LHCN-M2 (cell line): ENCODE measurements at places on chromosomes 1 and 21. TPM values are rescaled to one million over a fixed set of nuclear protein-coding genes. Genes with fewer than 3 reads are reported as not detected.

- DNase-seq: no peak
These were observed 36.5 kb upstream of the BARHL2 start for GRCh38 chr1:90753556-90753955.

DNA sequence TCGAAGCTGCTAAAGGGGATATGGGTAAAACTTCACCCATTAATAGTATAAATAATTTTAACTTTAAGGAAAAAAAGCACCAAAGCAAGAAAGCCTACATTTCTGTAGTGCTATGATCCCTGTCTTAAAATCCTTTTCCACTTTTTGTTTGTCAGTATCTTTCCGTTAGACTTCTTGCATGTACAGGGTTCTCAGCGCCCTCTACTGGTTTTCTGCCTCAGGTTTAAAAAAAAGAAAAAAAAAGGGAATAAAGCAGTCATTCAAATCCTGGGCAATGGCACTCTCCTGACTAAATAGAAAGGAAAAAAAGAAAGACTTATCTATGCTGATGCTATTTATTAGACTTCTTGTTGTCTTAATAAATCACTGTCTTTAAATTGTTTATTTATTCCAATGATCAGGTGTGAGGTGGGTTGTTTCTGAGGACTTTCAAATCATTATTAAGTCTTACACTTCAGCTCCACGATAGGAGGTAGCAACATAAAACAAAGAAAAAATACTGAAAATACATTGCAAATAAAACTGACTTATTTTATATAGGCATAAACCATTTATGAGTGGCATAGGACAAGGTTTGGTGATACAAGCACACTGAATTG is 475.4 kb upstream of the NR5A2 start:
- peak; percentile 71 for DNase-seq

DNA sequence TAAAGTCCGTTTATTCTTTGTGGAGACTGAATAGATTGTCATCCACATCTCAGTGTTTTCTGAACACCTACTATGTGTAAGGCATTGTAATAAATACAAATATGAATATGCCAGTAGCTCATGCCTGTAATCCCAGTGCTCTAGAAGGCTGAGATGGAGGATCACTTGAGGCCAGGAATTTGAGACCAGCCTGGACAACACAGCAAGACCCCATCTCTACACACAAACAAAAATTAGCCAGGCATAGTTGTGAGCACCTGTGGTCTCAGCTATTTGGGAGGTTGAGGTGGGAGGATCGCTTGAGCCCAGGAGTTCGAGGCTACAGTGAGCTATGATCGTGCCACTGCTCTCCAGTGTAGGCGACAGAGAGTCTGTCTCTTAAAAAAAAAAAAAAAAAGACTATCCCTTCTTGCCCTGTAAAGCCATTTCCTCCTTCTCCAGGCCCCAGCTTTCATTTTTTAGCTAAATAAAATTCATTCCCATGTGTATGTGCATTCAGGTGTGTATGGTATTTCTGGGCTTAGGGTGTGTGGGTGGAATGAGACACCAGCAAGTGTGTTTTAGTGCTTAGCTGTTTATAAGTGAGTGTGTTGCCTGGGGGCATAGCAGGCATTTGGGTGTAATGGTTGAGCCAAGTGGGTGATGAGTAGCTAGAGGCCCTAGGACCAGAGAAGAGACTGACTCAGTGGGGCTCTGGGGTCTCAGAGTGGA is 7.8 kb downstream of the CELSR2 start:
- no peak for DNase-seq

DNA sequence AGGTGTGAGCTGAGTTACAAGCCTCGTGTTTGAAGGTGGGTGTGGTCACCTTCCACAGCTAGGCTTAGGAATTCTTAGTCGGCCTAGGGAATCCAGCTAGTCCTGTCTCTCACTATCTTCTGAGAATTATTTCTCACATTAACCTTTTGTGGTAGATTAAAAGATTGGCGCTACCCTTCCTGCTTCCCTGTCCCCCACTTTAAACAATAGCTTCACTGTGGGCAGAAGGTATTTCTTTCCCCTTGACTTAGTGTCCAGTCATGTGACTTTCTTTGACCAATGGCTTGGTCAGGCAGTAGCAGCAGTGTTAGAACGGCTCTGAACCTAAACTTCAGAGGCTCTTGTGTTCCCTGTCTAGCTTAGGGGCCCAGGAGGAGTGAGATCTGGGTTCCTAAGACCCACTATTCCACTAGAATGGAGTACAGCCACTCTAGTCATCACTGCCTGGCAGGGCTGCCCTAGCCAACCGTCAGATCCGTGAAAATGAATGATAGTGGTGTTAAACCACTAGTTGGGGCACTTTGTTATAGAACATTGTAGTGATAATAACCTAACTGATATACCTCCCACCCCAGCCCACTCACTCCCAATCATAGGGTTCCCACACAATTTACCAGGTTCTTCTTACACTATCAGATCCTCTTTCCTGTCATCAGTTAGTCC is 13.9 kb upstream of the C1orf141 start:
- DNase-seq: no peak

- DNase-seq: peak; percentile 72
These were observed 359.8 kb downstream of the LTN1 start for GRCh38 chr21:28632755-28633408.

DNA sequence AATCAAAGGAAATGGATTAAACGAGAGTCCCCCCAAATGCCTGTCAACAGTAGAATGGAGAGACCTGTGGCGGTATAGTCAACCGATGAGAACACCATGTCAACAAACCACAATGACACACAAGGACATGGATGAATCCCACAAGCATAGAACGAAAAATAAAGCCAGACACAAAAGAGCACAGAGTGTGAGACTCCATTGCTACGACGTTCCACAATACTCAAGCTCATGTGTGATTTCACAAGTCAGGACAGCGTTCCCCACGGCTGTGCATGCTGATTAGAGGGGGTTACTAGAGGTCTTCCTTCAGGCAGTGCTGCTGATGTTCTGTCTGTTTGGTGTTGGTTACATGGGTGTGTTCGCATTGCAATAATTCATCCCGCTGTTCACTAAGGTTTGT is 5.8 kb upstream of the PLA2G2D start:
- DNase-seq: no peak

GRCh38 chr1:186102547-186103148 is 272.4 kb downstream of the TPR start:
- DNase-seq: peak; percentile 55

The GJA8 gene
- total RNA-seq: not detected in 2 replicates

The NECTIN4 gene
- total RNA-seq: 0.26 TPM in 1 of 2 replicates, not detected in the other
